Epithelial cell of proximal tubule (primary cell): ENCODE measurements at places on chromosomes 2 and 18.

DNA sequence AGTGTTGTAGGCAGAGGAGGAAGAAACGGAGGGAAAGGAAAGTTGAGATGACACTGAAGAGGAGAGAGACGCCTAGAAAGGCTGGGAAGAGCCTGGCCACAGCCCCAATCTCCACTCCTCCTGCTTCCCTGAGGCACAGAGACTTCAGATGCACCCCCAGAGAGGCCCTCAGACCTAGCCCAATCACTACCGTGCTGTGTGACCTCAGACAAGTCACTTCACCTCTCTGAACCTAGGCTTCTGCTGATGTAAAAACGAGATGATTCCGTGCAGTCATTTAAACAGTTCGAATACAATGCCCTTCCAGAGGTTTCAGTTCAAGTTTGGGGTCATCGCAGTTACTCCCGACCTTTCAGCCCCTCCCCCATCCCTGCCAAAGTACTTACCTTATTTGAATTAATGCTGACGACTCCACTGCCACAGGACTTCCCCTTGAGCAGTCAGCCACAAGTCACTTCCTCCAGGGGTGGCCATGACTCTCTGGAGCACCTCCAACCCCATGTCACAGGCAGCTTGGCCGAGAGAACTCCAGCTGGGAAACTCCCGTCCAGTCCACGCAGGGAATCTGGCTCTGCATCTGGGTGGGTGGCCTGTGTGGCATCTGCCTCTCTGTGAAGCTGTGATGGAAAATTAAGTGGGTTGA lies 105.2 kb upstream of the ID2 start:
- no peak for DNase-seq

DNA sequence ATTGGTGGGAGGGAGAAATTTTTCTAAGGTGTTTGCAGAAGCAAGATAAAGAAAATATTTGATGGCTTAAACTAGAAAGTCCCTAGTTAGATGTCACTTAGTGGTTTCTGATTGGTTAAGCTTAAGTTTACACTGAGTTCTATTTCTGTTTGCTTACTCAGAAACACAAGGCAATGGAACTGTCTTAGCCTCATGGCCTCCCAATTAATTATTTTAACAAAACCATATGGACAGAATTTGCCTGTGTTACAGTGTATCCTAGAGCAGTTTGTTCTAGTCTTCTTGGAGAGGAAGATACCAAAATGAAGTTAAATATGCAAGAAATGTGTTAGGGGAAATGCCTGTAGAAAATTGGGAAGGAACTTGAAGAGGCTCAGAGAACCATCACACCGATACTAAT lies 4.6 kb upstream of the IMPACT start:
- DNase-seq: no peak

- peak; percentile 40 for DNase-seq
Observed at GRCh38 chr2:37635504-37636380, 35.7 kb downstream of the CDC42EP3 start.

DNA sequence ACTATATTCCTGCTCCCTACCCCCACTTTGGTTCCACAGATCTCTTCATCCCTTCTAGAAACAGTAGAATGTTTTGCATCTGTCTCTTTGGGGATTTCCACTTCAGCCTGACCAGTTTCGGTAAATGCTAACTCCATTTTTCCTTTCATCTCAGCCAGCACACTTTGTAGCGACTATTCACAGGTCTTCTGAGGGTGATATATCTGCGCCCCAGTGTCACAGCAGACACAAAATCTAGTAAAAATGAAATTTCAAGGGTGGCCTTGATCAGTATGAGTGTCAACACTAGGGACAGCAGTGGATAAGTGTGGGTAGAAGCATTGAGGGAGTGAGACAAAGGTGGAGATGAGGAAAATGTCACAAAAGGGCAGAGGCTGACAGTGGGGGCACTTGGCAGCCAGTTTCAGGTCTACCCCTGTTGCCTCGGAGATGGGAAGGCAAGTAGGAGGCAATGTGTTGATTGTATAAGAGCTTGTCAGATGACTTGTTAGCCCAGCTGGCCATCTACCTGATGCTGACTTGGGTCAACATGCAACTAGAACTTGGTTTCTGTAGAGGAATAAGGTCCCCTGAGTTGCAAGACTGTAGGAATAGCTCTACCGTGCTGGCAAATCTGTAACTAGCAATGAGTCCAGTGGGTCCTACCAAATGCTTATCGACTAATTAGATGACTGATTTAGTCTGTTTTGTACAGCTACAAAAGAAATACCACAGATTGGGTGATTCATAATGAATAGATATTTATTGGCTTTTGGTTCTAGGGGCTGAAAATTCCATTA lies 60.7 kb downstream of the CXCR4 start:
- no peak for DNase-seq

- no peak for DNase-seq
Observed at GRCh38 chr2:153455403-153455802, 23.2 kb downstream of the RPRM start.
